ENCODE measurements at places on chromosomes 16 and 17. TPM values are rescaled to one million over a fixed set of nuclear protein-coding genes. Genes with fewer than 3 reads are reported as not detected.

Gene ABAT
- total RNA-seq = 20.7 TPM

Gene PRAC2
- total RNA-seq = 7.9 TPM

- no peak for DNase-seq
Measured at GRCh38 chr17:76087531-76087930, 8.5 kb downstream of the ZACN start.

DNA sequence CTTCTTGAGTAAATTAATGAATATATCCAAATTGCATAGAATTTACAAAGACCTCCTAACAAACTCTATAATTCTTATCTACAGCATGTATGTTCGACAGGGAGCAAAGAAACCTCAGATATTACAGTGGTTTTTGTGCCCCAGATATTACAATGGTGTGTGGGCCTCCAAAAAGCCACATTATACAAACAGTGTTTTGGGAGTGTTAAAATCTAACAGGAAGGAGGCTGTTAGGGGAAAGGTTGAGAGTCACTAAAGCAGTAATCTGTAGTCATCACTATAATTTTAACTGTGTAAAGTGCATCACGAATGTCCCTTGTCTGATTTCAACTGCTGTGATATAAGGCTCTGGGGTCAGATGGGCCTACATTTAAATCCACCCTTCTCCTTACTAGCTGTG, 400.2 kb upstream of the C16orf82 start:
- DNase-seq = no peak

- DNase-seq = no peak
Measured at GRCh38 chr16:57937861-57938260, 33.1 kb downstream of the CNGB1 start.

- no peak for DNase-seq
Measured at GRCh38 chr16:48373258-48374029, 11.8 kb downstream of the SIAH1 start.

GRCh38 chr17:76627510-76627909, 16.0 kb downstream of the ST6GALNAC1 start:
- DNase-seq = no peak

All from mesothelial cell of epicardium (in vitro differentiated cells).